Left hindlimb (tissue), 1 donor: ENCODE measurements at places on chromosomes 16 and 17.

DNA sequence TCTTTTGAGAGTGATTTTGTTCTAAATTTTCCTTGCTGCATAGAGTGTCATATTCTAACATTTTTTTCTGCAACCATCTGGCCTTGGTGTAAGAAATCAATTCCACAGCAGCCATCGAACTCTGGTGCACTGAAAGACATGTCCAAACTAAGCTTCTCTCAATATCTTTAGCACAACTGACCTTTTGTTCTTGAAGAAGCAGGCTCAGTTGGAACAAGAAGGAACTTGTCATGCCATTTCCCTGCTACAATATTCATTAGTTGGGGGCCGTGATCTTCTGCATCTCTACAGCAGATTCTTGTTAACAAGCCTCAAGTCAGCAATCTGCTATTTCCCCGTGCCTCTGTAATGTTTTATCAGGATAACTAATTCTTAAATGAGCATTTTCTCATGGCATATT is 1305.6 kb downstream of the CDH11 start:
- DNase-seq, result no peak

- no peak for DNase-seq
Observed at GRCh38 chr17:15779119-15779518, 47.0 kb downstream of the TBC1D26 start.

- DNase-seq, result no peak
Observed at GRCh38 chr16:29904947-29905346, 4.7 kb downstream of the ASPHD1 start.

GRCh38 chr16:56513091-56513490 is 6.7 kb downstream of the BBS2 start:
- DNase-seq, result no peak

DNA sequence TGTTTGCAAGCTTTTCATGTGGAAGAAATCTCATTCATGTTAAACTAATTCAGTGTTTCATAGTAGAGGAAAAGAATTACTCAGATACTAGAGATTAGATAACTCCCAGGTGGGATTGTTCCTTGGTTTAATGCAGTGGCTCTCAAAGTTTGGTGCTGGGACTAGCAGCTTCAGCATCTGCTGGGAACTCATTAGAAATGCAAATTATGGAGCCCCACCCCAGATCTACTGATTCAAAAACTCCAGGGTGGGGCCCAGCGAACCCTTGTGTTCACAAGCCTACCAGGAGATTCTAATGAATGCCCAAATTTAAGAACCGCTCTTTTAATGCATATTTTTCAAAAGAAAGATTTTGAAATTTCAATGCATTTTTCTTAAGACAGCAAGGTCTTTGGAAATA is 253.4 kb upstream of the CNTNAP4 start:
- no peak for DNase-seq
